RPMI7951 (cell line): ENCODE measurements at places on chromosomes 16 and 17.
A peak's percentile ranks its signal among the peaks of the same experiment; 100 is the strongest.

GRCh38 chr16:10080051-10080772, 102.0 kb downstream of the GRIN2A start:
- DNase-seq: peak; percentile 97

DNA sequence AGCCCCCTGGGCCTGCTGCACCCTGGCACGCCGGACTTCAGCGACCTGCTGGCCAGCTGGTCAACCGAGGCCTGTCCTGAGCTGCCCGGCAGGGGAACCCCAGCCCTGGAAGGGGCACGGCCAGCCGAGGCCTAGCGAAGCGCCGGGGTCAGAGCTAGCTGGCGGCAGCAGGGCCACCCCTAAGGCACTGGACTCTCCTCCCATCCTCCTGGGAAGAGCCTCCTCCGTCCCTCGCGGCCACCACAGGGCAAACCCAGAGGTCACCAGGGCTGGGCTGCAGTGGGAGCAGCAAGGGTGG, 2.3 kb downstream of the PERCC1 start:
- no peak for DNase-seq

GRCh38 chr16:35730251-35730650, 2270.8 kb downstream of the TP53TG3F start:
- no peak for DNase-seq

- no peak for DNase-seq
These were observed 6.8 kb downstream of the GAN start for GRCh38 chr16:81321536-81321935.

- DNase-seq: no peak
These were observed 2.3 kb upstream of the SLC16A11 start for GRCh38 chr17:7046127-7046724.

GRCh38 chr16:26530584-26531289, 536.0 kb upstream of the C16orf82 start:
- DNase-seq: no peak

- no peak for DNase-seq
These were observed 17.2 kb upstream of the CLEC18C start for GRCh38 chr16:70156207-70156978.

GRCh38 chr16:75116081-75116910, at the start of gene LDHD:
LDHD (minus strand) TSS chr16:75116780; CDS start chr16:75116720, 60 bp downstream.
- DNase-seq: peak; percentile 73

DNA sequence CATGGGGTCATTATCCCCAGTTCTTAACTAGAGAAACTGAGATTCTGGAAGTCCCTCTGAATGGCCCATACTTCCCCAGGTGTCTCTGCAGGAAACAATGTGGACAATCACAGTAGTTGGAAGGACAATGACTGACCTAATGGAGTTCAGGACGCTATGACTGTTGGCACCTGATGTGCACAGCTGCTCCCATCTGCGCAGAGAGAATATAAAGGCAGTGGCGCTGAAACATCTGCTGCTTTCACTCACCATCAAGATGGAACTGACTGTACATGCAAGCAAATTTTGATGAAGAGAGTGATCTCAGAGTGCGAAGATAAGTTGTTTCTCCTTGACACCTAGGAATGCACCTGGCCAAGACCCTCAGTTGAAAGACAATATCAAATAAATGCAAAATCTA, 395.7 kb upstream of the ASIC2 start:
- no peak for DNase-seq

GRCh38 chr16:86566601-86566965, at the start of gene FOXC2:
FOXC2 (plus strand) TSS chr16:86566829; CDS start chr16:86567336, 507 bp downstream.
- peak; percentile 91 for DNase-seq

DNA sequence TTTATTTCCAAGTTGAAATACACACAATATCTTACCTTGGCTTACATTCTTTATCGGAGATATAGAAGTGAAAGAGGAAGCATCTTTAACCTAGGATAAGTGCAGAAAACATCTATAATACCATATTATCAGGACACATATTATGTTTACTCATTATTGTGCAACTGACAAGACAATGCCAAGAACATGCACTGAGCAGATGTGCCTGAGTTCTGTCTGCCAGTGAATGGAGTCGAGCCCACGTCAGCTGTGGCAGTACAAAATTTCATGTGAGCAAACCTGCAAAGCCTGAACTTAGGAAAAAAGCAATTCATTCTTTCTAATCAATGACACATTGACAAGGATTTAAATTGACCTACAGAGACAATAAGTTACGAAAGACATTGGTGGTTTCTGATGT, 154.4 kb downstream of the AXIN2 start:
- DNase-seq: no peak

GRCh38 chr17:65799454-65799853, 238.0 kb upstream of the AXIN2 start:
- DNase-seq: no peak

DNA sequence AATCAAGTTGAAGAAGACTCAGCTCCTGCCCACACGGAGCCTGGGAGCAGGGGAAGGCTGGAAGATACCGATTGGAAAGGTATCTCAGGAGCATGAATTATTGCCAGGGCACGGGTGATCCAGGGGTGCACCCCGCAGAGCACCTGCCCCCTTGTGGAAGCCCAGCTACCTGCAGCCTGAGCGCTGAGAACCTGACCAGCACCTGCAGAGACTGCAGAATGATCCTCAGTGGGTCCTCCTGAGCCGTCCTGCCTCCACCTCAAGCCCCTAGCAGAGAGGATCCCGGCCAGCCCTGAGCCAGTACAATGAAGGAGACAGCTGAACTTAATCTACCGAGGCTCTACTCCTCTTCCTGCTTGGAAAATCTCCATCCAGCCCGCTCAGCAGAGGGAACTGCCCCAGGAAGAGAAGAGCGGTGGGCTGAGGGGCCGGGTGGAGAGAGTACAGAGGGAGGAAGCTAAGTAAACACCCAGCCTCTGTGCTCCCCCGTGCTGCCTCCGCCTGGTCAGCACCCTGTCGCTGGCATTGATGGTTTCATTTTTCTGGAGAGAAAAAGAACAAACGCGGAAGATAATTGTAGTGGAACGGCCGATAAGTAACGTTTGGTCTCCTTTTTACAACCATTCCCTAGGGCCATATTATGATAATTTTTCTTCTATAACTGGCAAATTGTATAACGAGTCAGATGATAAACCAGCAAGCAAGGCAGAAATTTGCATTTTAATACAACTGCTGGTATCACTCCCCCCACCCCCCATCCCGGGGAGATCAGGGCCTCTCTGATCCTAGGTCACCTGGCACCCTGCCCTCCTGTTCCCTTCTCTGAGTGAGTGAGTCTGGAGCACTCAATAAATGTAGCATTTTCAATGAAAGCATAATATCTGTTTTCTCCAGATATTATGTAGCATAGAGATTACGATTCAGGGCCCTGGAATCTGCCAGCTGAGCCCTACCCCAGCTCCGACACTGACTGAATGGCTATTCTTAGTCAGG, 204.5 kb upstream of the RPL38 start:
- DNase-seq: no peak

- no peak for DNase-seq
These were observed 9.5 kb downstream of the MTMR4 start for GRCh38 chr17:58504826-58505351.

GRCh38 chr17:41301916-41302901, at the start of gene KRTAP29-1:
KRTAP29-1 (minus strand) TSS chr17:41302851; CDS start chr17:41302851, 0 bp downstream.
- DNase-seq: peak; percentile 40

DNA sequence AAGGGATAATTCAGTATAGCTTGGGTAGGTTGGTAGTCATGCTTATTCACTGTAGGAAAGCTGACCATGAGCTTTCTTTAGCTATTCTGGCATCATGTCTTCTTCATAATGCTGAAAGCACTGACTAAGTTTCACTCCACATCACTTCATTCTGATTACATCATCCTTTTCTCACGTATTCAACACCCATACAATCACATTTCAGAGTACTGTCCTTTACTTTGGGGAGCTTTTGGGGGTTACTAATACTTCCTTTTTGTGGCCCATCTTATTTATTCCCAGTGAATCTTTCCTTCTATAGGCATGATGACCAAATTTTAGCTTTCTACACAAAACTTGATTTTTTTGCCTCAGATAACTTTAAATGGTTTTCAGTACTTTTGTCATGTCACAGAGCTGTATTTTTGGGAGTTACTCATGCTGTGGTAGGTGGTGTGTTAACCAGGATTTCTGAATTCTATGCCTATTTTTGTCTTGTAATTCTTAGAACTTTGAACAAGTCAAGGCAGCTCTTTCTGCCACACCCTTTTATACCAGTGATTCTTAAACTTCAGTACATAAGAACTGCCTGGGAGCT, 23.5 kb downstream of the TADA2A start:
- no peak for DNase-seq

GRCh38 chr17:82595893-82596292, 52.4 kb downstream of the WDR45B start:
- no peak for DNase-seq

GRCh38 chr17:57102122-57102521, 17.1 kb downstream of the AKAP1 start:
- no peak for DNase-seq

- DNase-seq: peak; percentile 81
These were observed at the start of the genes CNTD1 and COA3 for GRCh38 chr17:42798383-42799380. CNTD1 (plus strand) TSS chr17:42798861; CDS start chr17:42799068, 207 bp downstream. COA3 (minus strand) TSS chr17:42798704; CDS start chr17:42798681, 23 bp downstream.

DNA sequence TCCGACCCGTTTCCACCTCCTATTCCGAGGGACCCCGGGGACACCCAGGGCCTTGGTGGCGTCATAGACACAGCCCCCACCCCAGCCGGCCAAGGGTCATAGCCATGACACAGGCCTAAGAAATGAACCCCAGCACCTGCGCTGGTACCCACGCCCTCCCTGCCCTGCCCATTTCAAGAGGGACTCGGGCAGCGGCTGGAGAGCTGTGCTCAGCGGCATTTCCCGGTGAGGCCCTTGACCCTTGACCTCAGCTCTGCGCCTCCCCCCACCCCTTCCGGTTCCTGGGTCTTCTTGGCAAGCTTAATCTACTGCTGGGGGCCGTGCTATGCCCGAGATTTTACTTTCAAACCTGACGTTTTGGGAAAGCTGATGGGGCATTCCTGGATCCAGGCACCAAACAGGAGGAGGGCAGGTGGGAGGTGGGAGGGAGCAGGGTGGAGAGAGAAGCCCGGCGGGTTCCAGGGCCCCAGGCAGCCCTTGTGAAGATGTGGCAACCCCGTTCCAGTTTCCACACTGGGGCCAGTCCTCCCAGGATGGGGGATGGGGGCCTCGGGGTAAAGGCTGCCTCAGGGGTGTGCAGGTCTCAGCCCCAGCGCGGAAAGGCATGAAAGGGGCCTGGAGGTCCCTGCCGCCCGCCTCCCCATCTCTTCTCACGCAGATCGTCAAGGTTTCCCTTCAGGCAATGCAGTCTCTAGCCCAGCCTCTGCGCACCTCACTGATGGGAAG, at the start of gene SLC22A31:
TSS of gene SLC22A31 (minus strand) at position 414 of the 726 bp plus-strand sequence. CDS start at position 378, 36 bp downstream.
- no peak for DNase-seq

GRCh38 chr17:43823350-43824084, 9.4 kb downstream of the MPP3 start:
- DNase-seq: no peak

DNA sequence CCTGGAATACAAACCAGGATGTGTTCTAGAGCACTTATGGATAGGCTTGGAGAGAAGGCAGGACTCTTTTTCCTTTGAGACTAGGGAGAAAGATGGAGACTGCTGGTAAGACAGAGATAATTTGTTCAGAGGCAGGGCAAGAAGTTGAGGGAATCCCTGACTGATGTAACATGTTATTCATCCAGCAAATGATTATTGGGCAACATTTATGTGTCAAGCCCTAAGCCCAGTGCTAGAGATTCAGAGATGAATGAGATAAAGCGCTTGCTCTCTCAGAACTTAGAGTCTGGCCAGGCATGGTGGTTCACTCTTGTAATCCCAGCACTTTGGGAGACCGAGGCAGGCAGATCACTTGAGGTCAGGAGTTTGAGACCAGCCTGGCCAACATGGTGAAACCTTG, 47.8 kb upstream of the NUFIP2 start:
- DNase-seq: no peak
